Activated gamma-delta T cell treated with anti-CD3 and anti-CD28 coated beads, Interleukin-2, amount 50 U/mL, for 16 hours (primary cell): ENCODE measurements at places on chromosomes 1 and 21.

GRCh38 chr21:45167796-45168222, 93.4 kb downstream of the ADARB1 start:
- no peak for DNase-seq

DNA sequence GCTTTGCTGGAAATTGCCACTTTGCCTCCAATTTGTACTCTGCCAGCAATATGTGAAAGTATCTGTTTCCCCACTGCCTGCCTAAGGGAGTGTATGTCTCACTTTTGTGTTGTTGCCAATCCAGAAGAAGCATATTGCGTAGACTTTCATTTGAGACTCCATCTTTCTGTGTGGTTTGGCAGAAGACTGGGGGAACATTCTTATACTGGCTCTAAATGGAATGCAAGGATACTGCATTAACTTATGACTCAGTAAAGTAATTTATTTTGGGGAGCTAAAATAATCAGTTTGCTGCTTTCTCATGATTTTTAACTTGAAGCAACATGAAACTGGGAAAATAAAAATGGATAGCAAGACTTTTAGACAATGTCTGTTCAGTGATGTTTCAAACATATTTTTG, 107.7 kb upstream of the TMPRSS2 start:
- no peak for DNase-seq

GRCh38 chr1:183048087-183049085, 25.2 kb downstream of the LAMC1 start:
- no peak for DNase-seq

- no peak for DNase-seq
Measured at GRCh38 chr1:235979716-235980333, 85.1 kb downstream of the NID1 start.

GRCh38 chr1:174883409-174883808, 116.3 kb upstream of the CACYBP start:
- no peak for DNase-seq

DNA sequence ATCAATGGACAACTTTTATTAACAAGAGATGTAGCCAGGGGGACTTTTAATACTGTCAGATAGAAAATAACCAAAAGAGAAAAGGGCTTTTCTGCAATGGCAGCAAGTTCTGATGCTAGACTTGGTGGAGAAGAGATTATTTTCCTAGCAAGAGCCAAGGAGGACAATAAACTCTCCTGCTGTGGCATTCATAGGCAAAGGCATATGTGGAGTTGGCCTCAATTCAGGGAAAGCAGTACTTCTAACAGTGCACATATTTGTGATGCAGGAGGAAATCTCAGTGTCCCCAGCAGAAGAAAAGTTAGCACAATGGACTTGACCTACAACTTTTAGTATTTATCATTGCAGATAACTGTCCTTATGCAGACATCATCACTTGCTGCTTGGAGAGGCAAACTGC, 75.1 kb upstream of the GRIK1 start:
- no peak for DNase-seq

GRCh38 chr21:15327637-15328265, 263.0 kb upstream of the NRIP1 start:
- DNase-seq: no peak
